Pancreas (tissue), 10 donors: ENCODE measurements at places on chromosomes 4 and X. TPM values are rescaled to one million over a fixed set of nuclear protein-coding genes. Genes with fewer than 3 reads are reported as not detected.

- DNase-seq: no peak
These were observed 92.1 kb downstream of the SHROOM4 start for GRCh38 chrX:50721764-50722521.

Gene GLRB
- 4.1 TPM for polyA plus RNA-seq

- no peak for DNase-seq
These were observed 1161.4 kb upstream of the PCDH7 start for GRCh38 chr4:29558789-29559188.

DNA sequence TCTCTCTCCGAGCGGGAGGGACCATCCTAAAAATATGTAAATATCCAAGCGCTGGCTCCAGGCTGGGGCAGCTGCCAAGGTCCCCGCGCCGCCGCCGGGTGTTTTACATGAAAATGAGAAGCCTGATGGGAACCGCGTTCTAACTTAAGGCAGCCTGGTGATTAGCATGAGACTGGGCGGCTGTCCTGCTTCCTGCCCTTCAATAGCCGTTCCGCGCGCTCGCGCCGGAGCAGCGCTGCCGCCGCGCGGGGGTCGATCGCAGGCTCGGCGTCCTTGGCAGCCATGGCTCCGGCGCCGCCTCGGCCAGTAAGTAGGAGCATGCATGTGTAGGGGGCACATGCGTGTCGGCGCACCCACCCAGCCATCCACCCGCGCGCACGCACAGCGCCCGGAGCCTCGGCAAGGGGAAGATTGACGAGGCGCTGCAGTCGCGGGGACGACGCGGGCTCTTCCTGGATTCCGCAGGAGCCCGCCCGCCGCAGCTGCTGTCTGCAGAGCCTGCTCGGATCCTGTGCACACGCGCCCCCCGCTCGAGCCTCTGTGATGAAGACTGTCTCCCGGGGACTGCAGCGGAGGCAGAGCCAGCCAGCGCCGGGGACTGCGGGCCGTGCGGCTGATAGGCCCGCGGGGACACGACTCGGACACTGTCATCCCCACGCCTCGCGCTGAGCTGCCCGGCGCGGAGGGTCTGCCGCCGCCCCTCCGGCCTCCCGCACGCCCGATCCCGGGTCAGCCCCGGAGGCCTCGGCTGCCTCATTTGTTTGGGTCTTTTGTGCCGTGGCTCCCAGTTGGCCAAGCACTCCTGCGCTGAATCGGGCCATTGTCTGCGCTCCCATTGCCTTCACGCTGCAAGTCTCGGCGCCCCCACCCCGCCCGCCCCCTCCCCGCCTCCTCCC, 734 bp downstream of the STOX2 start:
- peak; percentile 45 for DNase-seq

Gene FAM47A
- polyA plus RNA-seq: not detected

Gene UGT2B11
- polyA plus RNA-seq: not detected

GRCh38 chrX:9471571-9471985, 6.7 kb downstream of the TBL1X start:
- DNase-seq: no peak

GRCh38 chr4:152524427-152524826, 11.5 kb downstream of the FBXW7 start:
- no peak for DNase-seq

DNA sequence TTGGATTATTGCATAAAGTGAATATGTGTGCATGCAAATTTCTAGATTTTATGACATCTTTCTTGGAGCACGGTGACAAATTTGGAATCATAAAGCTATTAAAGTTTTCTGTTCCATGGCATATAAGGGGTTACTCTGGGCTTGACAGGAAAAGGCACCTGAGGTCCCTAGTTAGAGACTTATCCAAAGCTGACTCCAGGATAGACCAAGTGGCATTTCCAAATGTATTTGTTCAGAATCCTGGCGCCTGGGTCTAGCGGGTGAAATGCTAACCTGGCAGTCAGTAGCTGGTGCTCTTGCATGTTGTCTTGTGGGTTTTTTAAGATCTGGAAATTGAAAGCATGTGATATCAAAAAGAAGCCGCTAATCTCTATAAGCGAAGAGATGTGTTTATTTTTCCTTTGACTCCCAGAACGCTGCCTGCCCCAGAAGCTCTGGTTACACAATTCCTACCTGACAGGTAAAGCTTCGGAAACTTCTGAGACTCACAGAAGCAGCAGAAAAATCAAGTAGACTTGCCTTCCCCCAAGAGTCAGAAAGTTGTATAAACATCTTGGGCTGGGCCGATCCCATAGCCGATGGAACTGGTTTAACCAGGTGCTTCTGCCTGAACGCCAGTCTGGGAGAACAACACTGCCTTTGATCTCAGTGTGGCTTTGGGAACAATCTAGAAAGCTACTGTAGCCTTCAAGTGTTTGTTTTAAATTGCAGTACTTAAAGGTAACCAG, 12.9 kb upstream of the ZCCHC4 start:
- DNase-seq: no peak

Gene MFSD8
- polyA plus RNA-seq: 18.4 TPM

Gene GPRASP1
- 6.6 TPM for polyA plus RNA-seq

DNA sequence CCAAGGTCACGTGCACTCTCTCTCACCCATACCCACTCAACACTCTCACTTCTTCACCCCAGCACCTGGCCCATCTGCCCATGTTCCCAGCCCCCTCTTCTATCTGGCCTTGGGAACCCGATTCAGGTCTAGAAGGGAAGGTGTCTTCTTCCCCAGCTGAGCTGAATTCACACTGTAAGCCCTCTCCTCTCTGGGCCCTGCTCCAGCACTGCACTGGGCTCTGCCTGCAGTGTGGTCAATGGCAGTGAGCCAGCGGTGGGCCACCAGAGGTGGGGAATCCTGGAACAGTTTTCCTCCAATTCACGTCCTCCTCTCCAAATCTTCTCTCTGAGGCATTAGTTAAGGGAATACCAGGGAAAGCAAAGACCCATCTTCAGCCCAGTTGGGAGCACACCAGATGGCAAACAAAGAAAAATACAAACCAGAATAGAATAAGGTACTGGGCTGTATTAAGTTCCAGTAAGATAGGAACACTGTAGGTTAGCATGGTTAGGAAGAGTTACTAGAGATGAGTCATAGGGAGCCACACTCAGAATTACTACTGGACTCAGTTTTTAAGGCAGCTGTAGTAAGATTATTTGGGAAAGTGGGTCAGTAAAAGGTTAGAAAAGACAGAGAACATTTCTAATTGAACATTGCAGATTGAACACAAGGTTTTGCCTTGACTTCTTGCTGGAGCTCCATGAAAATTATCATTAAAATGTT, 5.0 kb downstream of the AWAT2 start:
- no peak for DNase-seq

DNA sequence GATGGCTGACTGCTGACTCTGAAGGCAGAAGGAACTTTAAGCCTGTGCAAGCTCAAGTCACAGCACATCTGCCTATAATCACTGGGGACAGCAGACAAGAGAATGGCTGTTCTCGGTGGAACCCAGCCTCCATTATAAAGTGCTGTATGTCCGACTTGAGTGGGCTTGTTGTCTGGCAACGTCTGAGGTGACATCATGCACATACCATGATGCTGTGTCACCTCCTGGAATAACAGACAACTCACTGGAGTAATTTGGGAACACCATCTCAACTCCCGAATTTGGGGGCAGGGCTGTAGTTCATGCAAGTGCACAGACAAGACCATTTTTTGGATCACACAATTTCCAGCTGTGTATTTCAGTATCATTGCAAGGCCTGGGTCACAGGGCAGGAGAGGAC, 59.8 kb upstream of the GPM6B start:
- DNase-seq: no peak

DNA sequence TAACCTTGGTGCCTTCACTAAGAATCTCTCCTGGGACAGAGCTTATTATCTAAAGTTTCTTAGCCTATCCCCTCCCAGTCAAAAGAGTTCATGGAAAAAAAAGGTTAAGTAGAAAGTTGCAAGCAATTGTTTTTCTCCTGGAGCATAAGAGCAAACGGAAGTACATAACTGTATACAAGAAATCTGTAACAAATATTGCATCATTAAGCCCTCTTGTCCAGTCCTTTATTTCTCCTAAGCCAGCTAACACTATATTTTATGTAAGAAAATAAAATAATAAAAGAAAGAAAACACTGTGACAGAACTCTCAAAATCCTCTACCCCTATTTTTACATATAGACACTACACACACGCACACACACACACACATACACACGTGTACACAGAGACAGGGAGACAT, 255.3 kb downstream of the NAF1 start:
- no peak for DNase-seq

Gene ADH1A
- polyA plus RNA-seq: 0.19 TPM

DNA sequence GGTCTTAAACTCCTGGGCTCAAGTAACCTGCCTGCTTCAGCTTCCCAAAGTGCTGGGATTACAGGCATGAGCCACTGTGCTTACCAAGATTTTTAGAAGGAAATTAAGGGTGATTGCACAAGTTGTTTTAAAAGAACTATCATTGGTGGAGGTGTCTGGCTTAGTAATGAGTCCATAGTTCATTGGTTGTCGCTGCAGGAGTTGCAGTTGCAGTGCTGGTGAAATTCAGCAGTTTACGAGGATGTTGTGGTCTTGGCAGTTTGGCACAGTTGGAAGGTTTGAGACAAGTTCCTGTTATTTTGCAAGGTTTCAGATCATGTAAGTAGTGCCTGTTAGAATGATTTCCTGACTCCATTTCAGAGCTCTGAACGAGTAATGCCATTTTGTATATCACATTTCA, 48.1 kb downstream of the RAB40AL start:
- DNase-seq: no peak

Gene TMEM271
- polyA plus RNA-seq: 0.35 TPM

- no peak for DNase-seq
These were observed 156.6 kb downstream of the GRIA3 start for GRCh38 chrX:123340696-123341095.

DNA sequence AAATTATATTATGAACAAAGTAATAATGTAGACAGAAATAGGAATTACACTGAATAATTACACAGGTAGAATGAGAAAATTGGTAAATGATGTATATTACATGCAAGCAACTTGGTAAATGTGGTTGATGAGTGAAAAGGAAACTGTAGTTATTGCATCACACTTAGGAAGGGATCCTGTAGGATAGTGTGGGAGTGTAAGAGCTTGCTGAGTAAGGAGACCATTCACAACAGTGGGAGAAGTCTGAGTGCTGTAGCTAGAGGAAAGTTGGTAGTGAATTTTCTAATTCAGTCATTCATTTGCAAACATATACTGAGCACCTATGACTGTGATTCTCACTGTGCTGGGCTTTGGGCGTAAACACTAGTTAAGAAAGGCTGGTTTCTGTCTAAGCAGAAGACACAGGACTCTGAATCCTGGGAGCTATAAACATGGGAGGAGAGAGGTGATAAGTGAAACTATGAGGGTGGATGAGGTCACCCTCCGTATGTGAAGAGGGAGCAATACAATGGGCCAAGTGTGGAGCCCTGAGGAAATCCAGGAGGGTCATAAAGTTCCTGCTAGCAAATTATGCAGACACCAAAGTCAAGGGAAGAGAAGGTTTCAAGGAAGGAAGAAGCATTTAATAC, 14.2 kb upstream of the CPE start:
- no peak for DNase-seq

Gene GPAT3
- 0.99 TPM for polyA plus RNA-seq

DNA sequence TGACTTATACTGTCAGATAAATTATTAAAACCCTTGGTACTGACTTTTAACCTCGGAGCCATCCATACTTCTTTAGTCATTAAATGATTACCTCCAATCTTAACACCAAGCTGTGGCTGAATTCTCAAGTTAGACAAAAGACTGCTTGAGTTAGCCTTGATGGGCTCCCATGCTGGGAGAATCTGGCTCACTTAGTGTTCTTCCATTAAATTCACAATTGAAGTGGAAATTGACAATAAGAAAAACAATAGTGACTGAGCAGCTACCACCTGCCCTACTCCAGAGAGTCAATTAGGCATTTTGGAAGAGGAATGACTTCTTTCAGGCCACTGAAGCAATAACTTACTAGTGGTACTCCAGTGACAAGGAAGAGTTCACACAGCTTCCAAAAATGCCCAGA, 503.0 kb upstream of the CPXCR1 start:
- DNase-seq: no peak

DNA sequence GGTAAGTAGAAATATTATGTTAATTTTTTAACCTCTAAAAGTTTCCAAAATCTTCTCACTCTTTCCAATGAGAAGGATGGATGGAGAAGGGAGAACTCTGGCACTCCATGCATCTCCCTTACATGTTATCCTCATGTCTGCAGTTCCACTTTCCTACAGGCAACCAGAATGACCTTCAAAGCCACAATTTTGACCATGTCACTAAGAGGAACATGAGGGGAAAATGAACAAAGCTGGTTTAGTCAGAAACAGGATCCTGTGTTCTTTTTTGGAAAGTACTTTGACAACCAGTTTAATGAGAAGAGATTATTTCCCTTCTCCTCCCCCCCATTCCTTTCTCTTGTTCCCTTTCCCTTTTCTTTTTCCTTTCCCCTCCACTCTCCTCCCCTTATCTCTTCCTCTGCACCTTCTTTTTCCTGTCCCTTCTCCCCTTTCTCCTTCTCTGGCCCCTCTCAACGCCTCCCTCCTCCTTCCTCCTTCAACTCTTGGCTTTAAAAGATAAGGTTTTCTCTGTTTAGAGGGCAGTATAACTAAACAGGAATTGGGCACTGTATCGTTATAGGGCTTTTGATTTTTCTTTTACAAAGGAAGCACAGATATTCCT, 42.5 kb downstream of the DTHD1 start:
- no peak for DNase-seq

DNA sequence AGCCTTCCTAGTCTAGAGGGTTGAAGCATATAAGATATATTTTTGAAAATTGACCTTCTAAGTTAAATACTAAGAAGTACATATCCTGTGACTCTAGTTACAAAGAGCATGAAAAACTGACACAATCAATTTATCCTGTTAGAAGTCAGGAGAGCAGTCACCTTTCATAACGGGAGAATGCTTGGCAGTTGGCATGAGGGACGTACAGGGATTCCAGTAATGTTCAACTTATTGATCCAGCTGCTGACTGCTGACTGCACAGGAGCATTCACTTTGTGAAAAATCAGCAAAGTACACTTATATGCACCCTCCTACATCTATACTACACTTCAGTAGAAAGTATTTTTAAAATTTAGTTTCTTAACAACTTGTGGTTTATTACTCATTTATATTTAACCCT, 4.2 kb downstream of the ADAMTS3 start:
- no peak for DNase-seq

DNA sequence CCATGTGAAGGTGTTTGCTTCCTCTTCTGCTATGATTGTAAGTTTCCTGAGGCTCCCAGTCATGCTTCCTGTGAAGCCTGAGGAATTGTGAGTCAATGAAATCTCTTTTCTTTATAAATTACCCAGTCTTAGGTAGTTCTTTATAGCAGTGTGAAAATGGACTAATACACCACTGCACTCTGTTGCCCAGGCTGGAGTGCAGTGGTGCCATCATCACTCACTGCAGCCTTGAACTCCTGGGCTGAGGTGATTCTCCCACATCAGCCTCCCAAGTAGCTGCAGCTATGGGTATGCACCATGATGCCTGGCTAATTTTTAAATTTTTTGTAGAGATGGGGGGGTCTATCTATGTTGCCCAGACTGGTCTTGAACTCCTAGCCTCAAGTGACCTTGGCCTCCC, 15.8 kb upstream of the IGFBP7 start:
- DNase-seq: no peak

GRCh38 chr4:139191373-139191772, 14.4 kb upstream of the ELF2 start:
- DNase-seq: no peak

GRCh38 chrX:41116948-41117347, 31.7 kb downstream of the USP9X start:
- DNase-seq: no peak

Gene PNMA5
- polyA plus RNA-seq: not detected
